ENCODE measurements at places on chromosomes 6 and 20.

DNA sequence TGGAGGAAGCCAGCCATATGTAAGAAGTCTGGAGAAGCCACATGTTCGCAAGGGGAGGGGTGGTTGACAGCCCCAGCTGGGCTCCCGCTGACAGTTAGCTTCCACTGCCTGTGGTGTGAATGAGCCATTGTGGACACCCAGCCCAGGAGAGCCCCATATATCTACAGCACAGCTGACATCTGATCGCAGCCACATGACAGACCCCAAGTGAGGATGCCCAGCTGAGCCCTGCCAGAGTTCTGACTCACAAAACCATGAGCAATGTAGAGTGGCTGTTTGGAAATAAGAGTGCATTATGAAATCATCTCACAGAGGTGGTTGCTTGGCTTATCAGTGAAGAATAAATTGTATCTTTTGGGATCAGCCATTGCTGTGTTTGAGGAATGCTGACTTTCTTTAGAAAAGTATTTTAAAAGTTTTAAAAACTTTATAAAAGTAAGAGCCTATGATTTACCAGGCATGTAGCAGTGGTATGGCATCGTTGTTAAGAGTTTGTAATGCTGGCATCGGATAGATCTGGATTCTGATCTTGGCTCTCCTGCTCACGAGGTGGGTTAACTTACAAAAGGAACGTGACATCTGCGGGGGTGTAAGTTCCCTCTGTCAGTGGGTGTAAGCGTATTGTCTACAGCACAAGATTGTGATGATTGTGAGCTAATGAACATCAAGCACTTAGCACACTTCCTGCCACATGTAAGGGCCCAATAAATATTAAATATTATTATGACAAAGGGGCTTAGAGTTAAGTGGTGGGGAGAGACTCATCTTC lies 24.1 kb downstream of the CFAP61 start:
- DNase-seq: no peak

GRCh38 chr6:168305863-168306262 lies 13.7 kb downstream of the DACT2 start:
- no peak for DNase-seq

GRCh38 chr6:144664947-144665346 lies 379.8 kb downstream of the UTRN start:
- DNase-seq: no peak

- DNase-seq: no peak
Measured at GRCh38 chr6:93785694-93786030, 366.3 kb upstream of the EPHA7 start.

DNA sequence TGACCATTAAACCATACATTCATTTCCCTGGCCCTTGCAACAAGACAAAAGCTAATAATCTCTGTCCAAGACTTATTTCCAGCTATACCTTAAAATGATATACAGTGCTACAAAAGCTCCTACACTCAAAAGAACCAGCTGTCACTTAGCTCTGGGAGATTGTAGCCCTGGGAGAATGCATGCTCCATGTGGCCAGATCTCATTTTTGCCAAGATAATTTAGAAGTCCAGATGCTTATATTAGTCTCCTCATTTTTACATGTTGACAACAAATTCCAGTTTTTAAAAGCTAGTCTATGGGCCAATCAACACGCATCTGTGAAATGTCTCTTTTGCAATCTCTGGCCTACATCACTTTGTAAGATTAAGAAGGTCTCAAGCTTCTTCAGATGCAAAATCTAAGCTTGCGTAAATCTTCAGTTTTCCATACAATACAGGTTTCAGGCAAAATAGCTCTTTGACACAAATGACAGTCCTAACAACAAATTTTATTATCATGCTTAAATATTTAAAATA lies 27.1 kb downstream of the TASP1 start:
- no peak for DNase-seq

DNA sequence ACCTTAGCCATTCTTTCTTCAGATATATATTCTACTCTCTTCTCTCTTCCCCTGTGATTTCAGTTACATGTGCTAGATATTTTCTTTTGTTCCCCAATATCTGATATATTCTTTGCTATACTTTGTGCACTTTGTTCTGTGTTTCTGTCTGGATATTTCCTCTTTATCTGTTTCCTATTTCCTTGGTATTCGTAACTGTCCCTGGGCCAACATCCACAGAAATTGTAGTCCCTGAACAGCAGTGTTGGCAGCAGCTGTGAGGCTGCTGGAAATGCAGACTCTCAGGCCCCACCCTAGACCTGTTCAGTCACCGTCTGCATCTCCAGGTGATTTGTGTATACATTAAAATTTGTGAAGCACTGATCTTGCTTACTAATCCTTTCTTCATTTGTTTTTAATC lies 522.9 kb upstream of the SOX4 start:
- DNase-seq: no peak

DNA sequence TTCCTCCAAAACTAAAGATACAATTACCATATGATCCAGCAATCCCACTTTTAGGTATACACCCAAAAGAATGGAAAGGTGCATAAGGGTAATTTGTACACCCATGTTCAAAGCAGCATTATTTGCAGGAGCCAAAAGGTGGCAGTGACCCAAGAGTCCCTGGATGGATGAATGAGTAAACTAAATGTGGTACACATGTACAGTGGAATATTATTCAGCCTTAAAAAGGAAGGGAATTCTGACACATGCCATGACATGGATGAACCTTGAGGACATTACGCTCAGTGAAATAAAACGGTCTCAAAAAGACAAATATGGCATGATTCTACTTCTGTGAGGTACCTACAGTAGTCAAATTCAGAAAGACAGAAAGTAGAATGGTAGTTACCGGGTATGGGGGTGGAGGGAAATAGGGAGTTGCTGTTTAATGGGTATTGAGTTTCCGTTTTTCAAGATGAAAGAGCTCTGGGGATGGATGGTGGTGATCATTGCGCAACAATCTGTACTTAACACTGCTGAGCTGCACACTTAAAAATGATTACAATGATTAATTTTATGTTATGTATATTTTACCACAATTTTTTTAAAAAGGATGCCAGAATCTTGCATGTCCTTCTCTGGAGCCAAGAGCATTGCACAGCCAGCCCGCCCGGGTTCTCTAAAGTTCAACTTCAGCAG lies 518.9 kb upstream of the JARID2 start:
- DNase-seq: no peak

- no peak for DNase-seq
Measured at GRCh38 chr6:150203378-150203777, 60.5 kb downstream of the PPP1R14C start.

GRCh38 chr20:4012589-4012988 lies 2.8 kb downstream of the RNF24 start:
- no peak for DNase-seq

GRCh38 chr20:51003753-51004152 lies 19.2 kb downstream of the KCNG1 start:
- no peak for DNase-seq

DNA sequence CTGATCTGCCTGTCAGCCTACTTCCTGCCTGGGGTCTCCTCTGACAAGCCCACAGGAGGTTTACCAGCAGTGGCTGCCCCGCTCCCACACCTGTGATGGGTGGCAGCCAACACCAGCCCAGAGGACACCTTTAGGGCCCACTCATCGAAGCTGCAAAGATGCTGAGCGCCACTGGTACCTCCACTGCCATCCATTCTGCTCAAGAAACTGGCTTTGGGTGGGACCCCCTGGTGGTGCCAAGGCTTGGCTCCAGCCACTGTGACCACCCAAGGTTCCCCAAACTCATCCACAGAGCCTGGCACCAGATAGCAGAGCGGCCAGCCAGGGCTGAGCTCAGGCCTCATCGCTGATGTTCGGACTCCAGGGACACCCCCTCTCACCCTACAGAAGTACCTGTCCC lies 42.5 kb downstream of the PREX1 start:
- DNase-seq: no peak

GRCh38 chr6:19157486-19157885 lies 679.7 kb upstream of the ID4 start:
- DNase-seq: no peak

DNA sequence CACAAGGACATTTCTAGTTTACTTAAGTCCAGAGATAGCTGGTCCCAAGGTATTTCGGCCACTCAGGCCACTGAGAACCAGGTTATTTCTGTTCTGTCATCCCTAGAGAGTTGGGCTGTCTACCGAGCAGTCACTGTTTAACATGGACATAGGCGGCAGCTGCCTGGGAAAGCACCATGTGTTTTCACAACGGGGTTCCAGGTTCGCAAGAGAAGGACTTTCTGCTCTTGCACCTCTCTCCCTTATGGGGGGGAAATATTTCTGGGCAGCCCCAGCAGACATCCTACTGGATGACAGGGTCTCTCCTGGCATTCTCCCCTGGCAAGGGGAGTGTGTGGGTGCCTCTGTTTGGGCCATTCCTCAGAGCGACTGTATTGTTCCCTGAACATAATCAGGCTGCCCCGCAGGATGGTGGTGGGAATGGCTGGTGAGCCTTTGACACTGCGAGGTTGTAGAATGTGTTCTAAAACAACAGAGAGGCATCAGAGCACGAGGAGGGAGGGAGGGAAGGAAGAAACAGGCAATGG lies 64.4 kb upstream of the DUSP22 start:
- DNase-seq: no peak

DNA sequence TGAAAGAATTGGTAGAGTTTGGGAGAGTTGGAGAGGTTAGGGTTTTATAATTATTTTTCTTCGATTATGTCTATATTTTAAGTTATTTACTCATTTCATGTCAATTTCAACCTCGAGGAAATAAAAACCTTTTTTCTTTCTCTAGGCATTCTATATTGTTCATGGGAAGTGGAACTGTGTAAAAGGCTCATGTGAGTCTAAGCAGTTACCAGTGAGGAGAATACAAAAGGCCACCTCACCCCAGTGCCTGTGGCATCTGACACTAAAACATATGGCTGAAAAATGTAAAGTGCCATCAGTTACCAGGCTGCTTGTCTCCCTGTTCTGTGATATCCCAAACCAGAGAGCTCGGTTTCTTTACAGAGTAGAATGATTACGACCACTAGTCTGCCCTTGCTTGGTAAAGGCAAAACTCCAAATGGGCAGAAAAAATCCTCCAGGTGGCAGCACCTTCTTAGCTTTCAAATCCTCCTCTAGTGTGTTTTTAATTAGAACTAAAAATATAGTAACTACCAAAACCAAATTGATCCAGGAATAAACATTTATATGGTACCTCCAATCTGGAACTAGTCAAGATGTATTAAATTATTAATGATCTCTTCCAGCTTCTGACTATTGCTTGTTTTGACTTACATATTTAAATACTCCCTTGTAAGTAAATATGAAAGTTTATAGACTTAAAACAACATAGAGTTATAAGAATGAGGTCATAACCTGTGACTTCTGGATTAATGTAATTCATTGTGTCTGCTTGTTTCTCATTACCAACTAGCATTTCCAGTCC lies 122.6 kb upstream of the MCHR2 start:
- DNase-seq: no peak

GRCh38 chr6:138410048-138410735 lies 6.2 kb downstream of the HEBP2 start:
- DNase-seq: no peak

GRCh38 chr6:32983964-32984621 lies 15.7 kb downstream of the BRD2 start:
- DNase-seq: no peak

DNA sequence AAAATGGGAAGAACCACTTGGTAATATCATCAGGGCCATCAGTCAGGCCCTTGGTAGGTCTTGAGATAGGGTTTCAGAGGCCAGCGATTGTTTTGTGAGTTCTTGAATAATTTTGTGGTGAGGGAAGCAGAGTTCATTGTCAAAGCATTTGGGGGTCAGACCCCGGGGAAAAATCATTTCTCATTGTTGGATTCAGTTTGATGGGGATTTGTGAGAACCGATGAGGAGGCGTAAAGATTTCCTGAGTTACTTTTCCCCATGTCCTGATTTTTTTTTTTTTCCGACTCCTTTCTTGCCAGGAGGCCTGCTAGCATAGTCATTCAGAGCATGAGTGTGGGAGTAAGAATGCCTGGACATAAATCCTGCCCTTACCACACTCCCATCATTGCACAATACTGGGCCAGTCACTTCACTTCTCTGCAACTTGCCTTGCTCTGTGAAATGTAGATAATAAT lies 60.3 kb downstream of the TSHZ2 start:
- DNase-seq: no peak

GRCh38 chr20:50879649-50880550 lies 51.3 kb downstream of the ADNP start:
- DNase-seq: no peak

DNA sequence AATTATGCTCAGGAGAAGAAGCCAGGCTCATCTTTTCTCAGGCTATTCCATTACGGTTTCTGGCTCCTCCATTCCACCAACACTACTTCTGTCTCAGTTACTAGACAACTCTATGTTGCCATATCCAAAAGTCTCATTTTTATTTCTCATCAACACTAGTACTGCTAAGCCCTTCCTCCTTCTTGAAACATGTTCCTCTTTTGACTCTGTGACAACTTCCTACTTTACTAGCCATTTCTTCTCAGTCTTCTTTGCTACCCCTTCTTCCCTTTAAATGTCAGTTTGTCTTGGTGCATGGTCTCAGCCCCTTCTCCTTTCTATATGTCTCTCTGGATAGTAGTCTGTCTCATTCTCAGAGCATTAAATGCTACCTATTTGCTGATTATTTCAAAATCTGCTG lies 7.1 kb upstream of the ADGRG6 start:
- DNase-seq: no peak

DNA sequence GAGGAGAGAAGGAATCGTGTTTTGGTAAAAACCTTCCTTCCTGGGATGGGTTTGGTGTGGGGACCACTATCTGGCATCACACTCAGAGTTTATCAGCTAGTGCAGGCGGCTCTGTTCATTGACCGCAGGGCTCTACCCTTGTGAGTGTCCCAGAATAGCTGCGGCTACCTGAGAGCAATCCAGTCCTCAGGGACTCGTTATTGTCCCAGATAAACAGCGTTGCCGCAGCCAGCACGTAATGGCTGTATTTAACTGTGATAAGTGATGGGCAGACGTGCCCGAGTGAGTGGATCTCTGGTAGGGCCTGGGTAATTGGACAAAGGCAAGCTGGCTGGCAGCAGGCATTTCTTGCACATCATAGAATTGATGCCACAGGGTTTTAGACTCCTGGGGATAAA lies 163.3 kb downstream of the SOBP start:
- no peak for DNase-seq

- DNase-seq: no peak
Measured at GRCh38 chr20:10674684-10675449, 1.1 kb upstream of the JAG1 start.

DNA sequence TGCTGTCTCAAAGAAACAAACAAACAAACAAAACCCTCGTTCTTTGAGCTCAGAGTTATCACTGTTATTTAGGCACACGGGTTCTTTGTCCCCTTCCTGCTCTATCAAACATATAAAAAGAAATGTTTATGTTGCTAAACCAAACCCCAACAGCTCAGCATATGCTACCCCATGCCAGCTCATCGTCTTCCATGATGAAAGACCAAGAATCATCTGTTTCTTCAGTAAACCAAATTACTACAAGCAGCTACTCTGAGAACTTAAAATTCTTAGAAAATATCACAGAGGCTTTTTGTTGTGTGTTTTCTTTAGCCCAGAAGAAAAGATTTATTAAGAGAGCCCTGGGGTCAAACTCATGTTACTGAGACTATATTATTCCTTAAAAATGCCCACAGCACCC lies 4.7 kb downstream of the TRERF1 start:
- no peak for DNase-seq

DNA sequence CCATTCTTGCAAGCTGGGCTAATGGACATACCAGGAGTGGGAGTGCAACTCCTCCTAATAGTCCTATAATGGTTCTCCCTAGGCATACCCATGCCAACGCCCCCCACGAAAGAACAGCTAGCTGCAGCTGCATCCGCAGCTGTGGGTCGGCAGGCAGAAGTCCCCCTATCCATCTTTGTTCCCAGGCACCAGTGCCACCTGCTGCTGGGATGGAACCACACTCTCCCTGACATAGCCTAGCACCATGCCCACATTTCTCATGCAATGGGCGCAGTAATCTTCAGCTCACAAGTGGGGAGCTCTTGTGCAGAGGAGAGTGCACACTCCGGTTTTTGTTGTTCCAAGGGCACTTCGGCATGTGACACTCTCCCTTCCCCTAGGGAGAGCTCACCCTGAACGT lies 567.8 kb downstream of the GRIK2 start:
- DNase-seq: no peak

Data from stimulated activated CD4-positive, alpha-beta T cell treated with anti-CD3 and anti-CD28 coated beads, Interleukin-15, amount 100 ng/mL, for 1 hour (primary cell).